Activated T-cell treated with anti-CD3 and anti-CD28 coated beads, Interleukin-2, amount 50 U/mL, for 72 hours (primary cell): ENCODE measurements at places on chromosomes 6 and 20. TPM values are rescaled to one million over a fixed set of nuclear protein-coding genes. Genes with fewer than 3 reads are reported as not detected.

GRCh38 chr6:2450546-2450945 lies 205.1 kb upstream of the GMDS start:
- no peaks in the 10 kb centered on the region for H3K36me3 ChIP-seq
- peaks cover 15% of the 10 kb centered on the region for H3K27me3 ChIP-seq
- peaks cover 6% of the 10 kb centered on the region for H3K4me1 ChIP-seq
- H3K27ac ChIP-seq, result no peak overlapping the region
- no peak for DNase-seq

- H3K27ac ChIP-seq, result no peak overlapping the region
- DNase-seq, result no peak
- H3K4me1 ChIP-seq, result peaks cover 50% of the 10 kb centered on the region
- H3K36me3 ChIP-seq, result peaks cover 17% of the 10 kb centered on the region
- no peak overlapping the region for H3K4me3 ChIP-seq
- no peaks in the 10 kb centered on the region for H3K27me3 ChIP-seq
Measured at GRCh38 chr6:16667509-16667908, 93.8 kb downstream of the ATXN1 start.

DNA sequence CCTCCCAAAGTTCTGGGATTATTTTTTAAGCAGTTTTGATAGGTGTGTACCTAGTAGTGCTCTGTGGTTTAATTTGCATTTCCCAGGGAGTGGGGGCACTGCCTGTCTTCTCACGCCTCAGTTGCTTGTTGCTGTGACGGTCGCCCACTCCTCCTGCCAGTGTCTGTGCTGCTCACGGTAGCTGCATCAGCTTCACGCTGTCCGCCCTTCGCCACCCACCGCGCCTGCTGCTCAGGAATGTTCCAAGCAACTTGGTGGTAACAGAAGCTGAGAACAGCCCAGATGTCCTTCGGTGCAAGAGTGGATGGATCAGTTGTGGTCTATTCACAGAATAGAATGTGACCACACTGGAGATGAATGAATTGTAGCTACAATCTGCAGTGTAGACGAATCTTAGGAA lies 22.9 kb downstream of the DNAJC5 start:
- H3K4me3 ChIP-seq, result no peak overlapping the region
- peaks cover 12% of the 10 kb centered on the region for H3K4me1 ChIP-seq
- H3K27me3 ChIP-seq, result no peaks in the 10 kb centered on the region
- no peak for DNase-seq
- no peak overlapping the region for H3K27ac ChIP-seq

DNA sequence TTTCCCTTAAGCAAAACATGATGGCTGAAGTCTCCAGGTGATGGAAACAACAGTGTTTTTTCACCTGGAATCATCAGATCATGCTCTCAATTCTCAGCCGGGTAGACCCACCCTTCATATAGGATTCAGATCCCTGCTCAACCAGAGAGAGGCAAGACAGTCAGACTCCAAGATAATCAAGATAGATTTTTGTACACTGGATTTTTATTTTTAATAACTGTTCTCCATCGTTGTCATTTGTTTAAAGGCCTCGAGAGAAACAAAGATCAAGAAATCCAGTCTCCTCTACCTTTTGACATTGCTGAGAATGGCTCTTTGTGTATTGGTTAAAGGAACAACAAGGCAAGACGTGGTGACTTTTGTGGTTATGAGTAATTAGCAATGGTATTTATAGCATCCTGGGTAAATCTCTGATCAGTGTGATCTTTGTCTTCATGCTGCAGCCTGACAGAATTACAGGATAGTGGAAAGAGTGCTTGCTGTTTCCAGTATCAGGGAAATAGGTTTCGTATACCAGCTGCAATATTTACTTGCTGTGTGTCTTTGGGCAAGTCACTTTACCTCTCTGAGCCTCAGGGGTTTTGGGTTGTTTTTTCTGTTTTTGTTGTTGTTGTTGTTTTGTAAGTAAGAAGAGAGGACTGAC lies 29.9 kb downstream of the ID4 start:
- DNase-seq, result no peak
- H3K4me1 ChIP-seq, result no peaks in the 10 kb centered on the region
- no peak overlapping the region for H3K27ac ChIP-seq
- H3K4me3 ChIP-seq, result no peak overlapping the region
- no peaks in the 10 kb centered on the region for H3K27me3 ChIP-seq
- no peaks in the 10 kb centered on the region for H3K36me3 ChIP-seq

CBLN4 gene
- total RNA-seq, result not detected

DNA sequence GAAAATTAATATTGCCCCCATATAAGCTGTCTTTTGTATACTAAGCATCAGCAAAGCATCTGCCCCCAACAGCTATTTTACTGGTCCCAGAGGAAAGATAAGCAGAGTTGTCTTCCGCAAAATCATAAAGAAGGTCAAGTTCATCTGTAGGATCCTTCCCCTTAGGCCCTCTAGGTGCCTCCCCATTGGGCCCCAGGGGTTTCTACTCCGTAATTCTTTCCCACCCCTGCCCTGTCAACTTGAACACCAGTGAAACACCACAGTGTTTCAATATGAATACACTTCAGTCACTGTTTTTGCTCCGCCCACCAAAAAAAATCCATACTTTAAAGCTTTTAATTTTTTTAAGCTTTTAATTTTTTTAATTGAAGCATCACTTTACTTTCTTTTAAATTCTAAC lies 159.2 kb downstream of the ATXN1 start:
- H3K27ac ChIP-seq, result peak overlapping the region; percentile 2
- H3K4me1 ChIP-seq, result peaks cover 40% of the 10 kb centered on the region
- peaks cover 4% of the 10 kb centered on the region for H3K36me3 ChIP-seq
- DNase-seq, result peak; percentile 80

SEMG1 gene
- not detected for total RNA-seq

DNA sequence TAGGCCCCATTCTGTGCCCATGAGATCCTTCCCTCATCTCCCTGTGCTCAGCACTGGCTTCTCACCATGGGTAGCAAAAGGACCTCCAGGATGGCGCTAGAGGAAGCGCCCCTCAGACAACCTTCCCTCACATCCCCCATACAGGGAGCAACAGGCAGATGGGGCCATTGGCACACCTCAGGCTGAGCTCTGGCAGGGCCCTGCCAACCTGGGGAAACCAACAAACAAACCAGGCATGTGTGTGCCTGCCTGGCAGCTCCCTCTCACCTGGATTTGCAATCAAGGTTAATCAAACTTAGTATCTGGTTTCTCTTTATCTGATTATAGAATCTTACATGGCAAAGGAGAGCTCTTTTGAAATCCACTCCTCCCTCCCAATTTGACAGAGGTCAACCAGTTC lies 134.9 kb downstream of the SLC23A2 start:
- peaks cover 5% of the 10 kb centered on the region for H3K36me3 ChIP-seq
- DNase-seq, result no peak
- H3K27me3 ChIP-seq, result no peaks in the 10 kb centered on the region
- H3K4me1 ChIP-seq, result peaks cover 9% of the 10 kb centered on the region
- H3K4me3 ChIP-seq, result no peak overlapping the region

PRKN gene
- total RNA-seq, result 2.5 TPM

TDP2 gene
- total RNA-seq, result 58.3 TPM

GRCh38 chr6:170130201-170130621 lies 160.7 kb downstream of the DLL1 start:
- peaks cover 11% of the 10 kb centered on the region for H3K27me3 ChIP-seq
- DNase-seq, result no peak
- no peaks in the 10 kb centered on the region for H3K4me1 ChIP-seq
- no peak overlapping the region for H3K4me3 ChIP-seq

DNA sequence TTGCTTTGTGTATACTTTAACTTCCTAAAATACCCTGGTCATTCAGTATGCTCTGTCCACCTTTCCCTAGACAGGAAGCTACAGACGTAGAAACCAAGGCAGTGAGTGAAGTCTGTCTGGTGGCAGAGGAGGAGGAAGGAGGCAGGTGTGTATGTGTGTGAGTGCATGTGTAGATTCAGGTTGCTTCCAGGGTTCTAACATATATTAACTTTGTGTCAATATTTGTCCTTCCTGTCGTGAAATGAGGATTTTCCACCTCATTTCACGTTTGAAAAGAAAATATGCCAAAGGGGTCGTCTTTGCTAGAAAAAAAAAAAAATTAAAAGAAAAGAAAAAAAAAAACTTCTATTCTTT lies 411.5 kb downstream of the PKHD1 start:
- H3K27ac ChIP-seq, result no peak overlapping the region
- H3K4me3 ChIP-seq, result no peak overlapping the region
- H3K27me3 ChIP-seq, result no peaks in the 10 kb centered on the region
- no peak for DNase-seq
- no peaks in the 10 kb centered on the region for H3K36me3 ChIP-seq

DDO gene
- total RNA-seq, result not detected

GRCh38 chr20:60359010-60359409 lies 400.8 kb downstream of the CDH26 start:
- no peaks in the 10 kb centered on the region for H3K27me3 ChIP-seq
- H3K4me3 ChIP-seq, result no peak overlapping the region
- H3K4me1 ChIP-seq, result no peaks in the 10 kb centered on the region
- H3K27ac ChIP-seq, result no peak overlapping the region
- no peaks in the 10 kb centered on the region for H3K36me3 ChIP-seq

DNA sequence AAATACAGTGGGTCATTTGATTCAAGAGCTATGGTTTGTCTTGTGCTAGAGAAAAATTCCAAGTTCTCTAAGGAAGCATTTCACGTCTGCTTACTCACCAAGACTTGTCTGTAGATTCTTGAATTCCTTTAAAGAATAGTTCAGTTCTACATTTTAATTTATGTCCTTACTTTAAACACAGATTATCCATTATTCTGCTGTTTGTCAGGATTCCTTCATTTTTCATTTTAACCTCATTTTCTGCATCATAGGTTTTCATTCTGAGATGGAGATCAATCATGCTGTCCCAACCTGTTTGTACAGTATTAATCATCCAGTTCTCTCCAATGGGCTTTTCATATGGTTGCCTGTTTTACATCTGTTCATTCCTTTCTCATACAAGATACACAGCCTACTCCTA lies 24.5 kb upstream of the POPDC3 start:
- no peak for DNase-seq
- no peaks in the 10 kb centered on the region for H3K36me3 ChIP-seq
- no peak overlapping the region for H3K4me3 ChIP-seq
- no peaks in the 10 kb centered on the region for H3K4me1 ChIP-seq
- peaks cover 11% of the 10 kb centered on the region for H3K27me3 ChIP-seq

PTCRA gene
- total RNA-seq, result not detected

DNA sequence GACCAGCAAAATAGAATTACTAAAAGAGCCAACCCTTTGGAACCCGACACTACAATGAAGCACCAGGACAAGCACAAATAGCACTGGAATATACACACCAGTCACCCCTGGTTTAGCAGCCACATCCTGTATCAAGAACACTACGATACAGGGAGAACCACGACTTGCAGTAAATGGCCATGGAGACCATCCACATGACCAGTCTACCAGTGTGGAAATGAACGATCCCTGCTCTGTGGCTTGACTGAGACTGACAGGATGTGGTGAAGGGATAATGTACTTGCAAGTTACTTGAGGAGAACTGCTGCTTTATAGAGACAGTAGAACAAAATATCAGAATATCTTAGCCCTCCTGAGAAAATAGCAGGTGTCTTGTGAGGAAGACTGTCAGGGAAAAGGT lies 169.6 kb downstream of the COL9A1 start:
- no peaks in the 10 kb centered on the region for H3K36me3 ChIP-seq
- H3K27me3 ChIP-seq, result peaks cover 11% of the 10 kb centered on the region
- H3K27ac ChIP-seq, result no peak overlapping the region
- DNase-seq, result no peak
- H3K4me3 ChIP-seq, result no peak overlapping the region
